Mucosa of gallbladder (tissue), 1 donor: ENCODE measurements at places on chromosomes 1 and 21. TPM values are rescaled to one million over a fixed set of nuclear protein-coding genes. Genes with fewer than 3 reads are reported as not detected.

GRCh38 chr1:191575746-191576145, 582.5 kb upstream of the RGS18 start:
- no peak for DNase-seq

DNA sequence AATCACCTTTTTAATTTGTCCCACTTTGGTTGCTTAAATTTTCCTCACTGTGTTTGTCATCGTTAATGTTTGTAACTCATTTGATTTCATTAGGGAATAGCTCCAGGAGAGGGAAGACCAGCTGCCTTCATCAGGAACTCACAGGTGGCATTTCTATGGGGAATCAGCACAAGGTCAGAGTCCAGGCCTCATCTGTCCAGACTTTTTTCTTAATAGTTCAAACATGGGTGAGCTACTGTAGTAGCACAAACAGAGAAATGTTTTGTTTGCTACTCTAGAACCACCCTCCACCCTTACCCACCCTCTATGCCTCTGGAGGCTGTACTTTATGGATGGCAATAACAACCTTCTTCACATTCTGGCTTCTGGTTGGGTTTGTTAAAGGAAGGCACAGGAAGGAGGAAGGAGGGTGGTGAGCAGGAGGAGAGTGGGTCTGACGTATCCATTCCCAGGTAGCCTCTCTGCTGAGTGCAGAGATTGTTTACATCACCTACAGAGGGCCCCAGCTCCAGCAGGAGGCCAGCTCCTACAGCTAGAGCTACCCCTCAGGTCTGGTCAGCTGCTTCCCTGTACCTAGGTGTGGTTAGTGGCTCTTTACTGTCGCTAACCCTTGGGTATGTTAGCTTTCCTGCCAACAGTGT, 8.1 kb upstream of the TEDDM1 start:
- DNase-seq, result no peak

- peak; percentile 72 for DNase-seq
Measured at GRCh38 chr1:206575165-206575893, 36.9 kb downstream of the EIF2D start.

DNA sequence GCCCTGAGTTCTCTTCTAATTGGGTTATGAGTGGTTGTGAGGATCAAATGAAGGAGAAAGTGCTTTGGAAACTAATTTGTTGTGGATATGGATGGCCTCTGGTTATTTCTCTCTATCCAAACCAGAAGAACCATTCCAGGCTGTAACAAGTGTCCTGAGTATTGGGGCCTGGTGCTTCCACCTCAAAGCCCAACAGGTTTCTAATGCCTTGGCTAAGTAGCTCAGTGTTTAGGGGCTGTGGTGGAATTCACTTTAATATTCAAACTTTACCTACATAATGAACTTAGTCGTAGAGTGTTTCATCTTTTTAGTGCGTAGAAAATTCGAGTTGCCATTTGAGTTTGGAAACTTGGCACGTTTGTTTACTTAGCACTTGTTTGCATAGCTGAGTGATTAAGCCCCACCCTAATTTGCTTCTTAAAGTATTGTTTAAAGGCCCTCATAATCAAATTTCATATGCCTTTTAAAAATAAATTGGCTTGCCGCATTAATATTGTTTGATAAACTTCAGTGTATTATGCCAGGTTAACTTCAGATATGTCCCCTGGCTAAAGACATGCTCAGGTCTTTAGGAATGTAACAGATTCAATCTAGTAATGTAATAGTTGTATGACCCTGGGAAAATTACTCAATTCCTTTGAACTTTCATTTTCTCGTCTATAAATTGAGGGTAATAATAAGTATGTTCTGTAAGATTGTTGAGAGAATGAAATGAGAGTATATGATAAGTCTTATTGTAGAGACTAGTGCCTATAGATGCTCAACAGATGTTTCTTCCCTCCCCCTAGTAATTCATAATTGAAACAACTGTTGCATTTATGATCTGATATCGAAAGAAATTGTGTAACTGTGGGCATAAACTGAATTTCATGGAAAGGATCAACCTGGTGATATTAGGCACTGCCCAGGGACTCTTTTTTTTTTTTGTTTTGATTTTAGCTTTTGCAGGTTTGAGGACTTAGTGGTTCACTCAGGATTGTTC, 1.6 kb downstream of the AGO4 start:
- no peak for DNase-seq

- DNase-seq, result no peak
Measured at GRCh38 chr1:168379104-168379860, 98.6 kb downstream of the TBX19 start.

GRCh38 chr1:98981917-98982513, 22.6 kb downstream of the PLPPR5 start:
- no peak for DNase-seq

GRCh38 chr1:107726860-107727259, 238.1 kb downstream of the VAV3 start:
- DNase-seq, result no peak

DNA sequence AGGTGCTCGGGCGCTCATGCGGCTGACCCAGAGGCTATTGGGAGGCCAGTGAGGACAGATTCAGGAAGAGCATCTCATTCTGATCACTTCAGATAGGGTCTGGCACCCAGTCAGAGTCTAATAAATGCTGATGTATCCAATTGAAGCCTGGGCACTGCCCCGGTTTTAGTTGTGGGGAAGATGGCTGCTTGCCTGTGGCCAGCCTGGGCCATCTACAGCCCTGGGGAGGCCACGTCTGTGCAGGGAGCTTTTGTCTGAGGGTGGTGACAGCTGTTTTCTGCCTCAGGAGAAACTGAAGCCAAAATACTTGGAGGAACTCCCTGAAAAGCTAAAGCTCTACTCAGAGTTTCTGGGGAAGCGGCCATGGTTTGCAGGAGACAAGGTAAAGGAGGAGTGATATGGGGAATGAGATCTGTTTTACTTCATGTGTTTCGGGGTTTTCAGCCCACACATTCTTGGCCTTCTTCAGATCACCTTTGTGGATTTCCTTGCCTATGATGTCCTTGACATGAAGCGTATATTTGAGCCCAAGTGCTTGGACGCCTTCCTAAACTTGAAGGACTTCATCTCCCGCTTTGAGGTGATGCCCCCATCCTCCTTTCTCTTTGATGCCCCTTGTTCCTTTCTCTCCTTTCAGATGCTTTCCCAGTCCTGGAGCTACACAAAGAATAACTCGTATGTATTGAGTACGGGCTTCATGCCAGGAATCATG, 2.8 kb downstream of the GSTM5 start:
- no peak for DNase-seq

- DNase-seq, result no peak
Measured at GRCh38 chr1:1569341-1569740, 5.3 kb downstream of the SSU72 start.

- no peak for DNase-seq
Measured at GRCh38 chr1:223235091-223235490, 92.0 kb upstream of the TLR5 start.

DNA sequence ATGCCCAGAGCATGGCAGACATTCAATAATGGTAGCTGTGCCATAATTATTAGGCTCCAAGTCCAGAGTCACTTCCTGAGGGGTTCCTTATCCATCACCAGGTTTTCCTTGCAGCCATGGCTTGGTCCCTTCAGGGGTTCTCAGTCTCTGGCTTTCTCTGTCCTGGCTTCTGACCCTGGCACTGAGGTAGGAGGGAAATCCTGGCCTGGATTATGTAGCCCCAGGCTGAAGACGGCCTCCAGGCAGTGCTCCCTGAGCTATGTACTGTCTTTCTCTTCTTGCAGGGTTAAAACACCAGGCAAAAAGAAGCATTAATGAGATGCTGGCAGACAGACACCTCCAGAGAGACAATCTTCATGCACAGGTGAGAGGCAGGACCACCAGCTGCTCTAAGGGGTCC, 9.5 kb upstream of the PADI3 start:
- peak; percentile 50 for DNase-seq

GRCh38 chr1:237814319-237814924, 76.3 kb downstream of the ZP4 start:
- no peak for DNase-seq

GRCh38 chr1:35675773-35676172, 34.4 kb upstream of the PSMB2 start:
- no peak for DNase-seq

GRCh38 chr21:15729346-15729673, 472 bp upstream of the USP25 start:
- DNase-seq, result no peak

- DNase-seq, result peak; percentile 13
Measured at GRCh38 chr1:88302843-88303486, 381.1 kb upstream of the PKN2 start.

The CRYBG2 gene
- total RNA-seq, result 25.5 TPM

The LRRC53 gene
- total RNA-seq, result not detected

The PPP2R5A gene
- total RNA-seq, result 53.3 TPM

The OVAAL gene
- total RNA-seq, result not detected

The ZRANB2 gene
- 65.4 TPM for total RNA-seq

The KRTAP19-3 gene
- not detected for total RNA-seq

The MAP1LC3C gene
- total RNA-seq, result 1.2 TPM

The CELA3B gene
- 13.7 TPM for total RNA-seq

The CLK2 gene
- 73.7 TPM for total RNA-seq

The OR10J5 gene
- not detected for total RNA-seq

The UBE2G2 gene
- total RNA-seq, result 74.4 TPM
